ENCODE measurements at places on chromosomes 2 and 18.

- no peak for DNase-seq
Observed at GRCh38 chr2:79982445-79982844, 322.1 kb downstream of the LRRTM1 start.

DNA sequence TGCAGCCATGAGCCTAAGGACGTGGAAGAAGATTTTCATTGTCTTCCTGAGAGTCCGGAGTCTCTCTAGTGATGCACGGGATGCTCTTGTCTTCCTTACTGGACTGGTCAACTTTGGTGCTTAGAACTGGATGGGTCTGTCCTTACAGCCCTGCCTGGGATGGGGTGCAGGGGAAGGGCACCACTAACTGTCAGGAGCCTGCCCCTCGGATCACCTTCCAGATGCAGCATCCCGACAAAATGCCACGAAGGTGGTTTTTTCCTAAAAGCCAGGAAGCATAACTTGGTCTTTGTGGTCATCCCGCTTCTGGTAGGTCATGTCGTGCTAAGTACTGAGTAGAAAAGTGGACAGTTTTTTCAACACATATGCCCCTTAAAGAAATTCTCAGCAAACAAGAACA is 207.4 kb upstream of the TWIST2 start:
- DNase-seq, result no peak

GRCh38 chr2:176650104-176650837 is 381.0 kb downstream of the MTX2 start:
- DNase-seq, result no peak

- DNase-seq, result peak; percentile 65
Observed at GRCh38 chr2:224938651-224939182, 103.6 kb downstream of the DOCK10 start.

DNA sequence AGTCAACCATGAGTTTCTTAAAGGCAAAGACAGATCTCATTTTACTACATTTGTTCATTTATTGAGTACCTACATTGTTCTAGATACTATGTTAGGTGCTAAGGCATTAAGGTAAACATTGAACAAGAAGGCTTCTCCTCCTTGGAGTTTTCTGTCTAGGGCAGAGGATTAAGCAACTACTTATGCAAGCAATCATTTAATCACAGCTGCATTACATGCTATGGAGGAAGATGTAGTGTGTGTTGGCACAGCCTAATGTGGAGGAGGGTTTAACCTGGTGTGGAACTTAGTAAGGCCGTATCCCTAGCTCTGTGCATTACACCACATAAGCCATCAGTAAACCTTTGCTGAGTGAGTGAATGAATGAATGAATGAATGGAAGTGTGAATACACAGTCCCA is 106.5 kb upstream of the MAP3K20 start:
- DNase-seq, result no peak

GRCh38 chr18:80239830-80240229 is 7.5 kb downstream of the PARD6G start:
- no peak for DNase-seq

- peak; percentile 55 for DNase-seq
Observed at GRCh38 chr2:235394278-235394828, 99.5 kb upstream of the AGAP1 start.

GRCh38 chr2:86274918-86275275 is 62.5 kb downstream of the REEP1 start:
- no peak for DNase-seq

GRCh38 chr2:75792146-75792545 is 81.4 kb upstream of the GCFC2 start:
- DNase-seq, result no peak

DNA sequence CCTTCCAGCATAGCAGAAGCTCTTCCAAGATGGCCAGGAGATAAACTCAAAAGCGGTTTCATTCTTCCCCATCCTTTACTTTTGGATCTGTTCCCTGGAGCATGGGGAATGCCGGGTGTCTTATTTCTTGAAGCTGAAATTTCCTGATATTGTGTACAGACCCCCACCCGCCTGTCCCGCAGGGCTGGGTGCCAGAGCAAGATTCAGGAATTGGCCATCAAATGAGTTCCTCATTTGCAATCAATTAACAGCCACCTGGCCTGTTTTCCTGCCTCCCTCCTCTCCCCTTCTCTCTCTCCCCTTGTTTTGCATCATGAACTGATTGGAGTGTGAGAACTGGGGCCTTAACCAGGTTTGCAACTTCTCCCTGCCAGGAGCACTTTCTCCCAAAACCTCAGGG is 202.1 kb downstream of the SH3RF3 start:
- DNase-seq, result no peak

GRCh38 chr18:41244591-41245037 is 710.4 kb upstream of the PIK3C3 start:
- no peak for DNase-seq

- DNase-seq, result no peak
Observed at GRCh38 chr2:140855471-140855870, 1275.3 kb downstream of the LRP1B start.

- DNase-seq, result no peak
Observed at GRCh38 chr2:112345030-112346027, 69.9 kb downstream of the ZC3H6 start.

GRCh38 chr2:68857855-68858456 is 13.2 kb downstream of the BMP10 start:
- DNase-seq, result no peak

- no peak for DNase-seq
Observed at GRCh38 chr2:59276917-59277316, 1035.8 kb upstream of the FANCL start.

- DNase-seq, result no peak
Observed at GRCh38 chr2:68766376-68766845, 31.8 kb downstream of the ARHGAP25 start.

DNA sequence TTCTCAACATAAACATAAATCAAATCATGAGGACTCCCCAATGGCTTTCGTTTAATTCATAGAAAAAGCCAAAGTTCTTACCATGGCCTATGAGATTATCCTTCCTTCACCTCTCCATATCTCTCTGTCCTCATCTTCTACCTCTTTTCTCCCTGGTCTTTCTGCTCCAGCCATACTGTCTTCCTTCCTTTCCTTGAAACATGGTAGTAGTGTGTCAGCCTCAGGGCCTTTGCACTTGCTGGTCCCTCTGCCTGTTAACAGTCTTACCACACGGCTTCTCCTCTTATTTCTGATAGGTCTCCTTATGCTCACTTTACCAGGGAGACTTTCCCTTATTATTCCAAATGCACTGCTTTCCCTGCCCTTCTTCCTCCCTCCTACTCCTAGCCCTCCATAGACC is 25.6 kb downstream of the APOB start:
- no peak for DNase-seq

GRCh38 chr2:106638580-106638979 is 151.4 kb downstream of the CD8B2 start:
- no peak for DNase-seq

DNA sequence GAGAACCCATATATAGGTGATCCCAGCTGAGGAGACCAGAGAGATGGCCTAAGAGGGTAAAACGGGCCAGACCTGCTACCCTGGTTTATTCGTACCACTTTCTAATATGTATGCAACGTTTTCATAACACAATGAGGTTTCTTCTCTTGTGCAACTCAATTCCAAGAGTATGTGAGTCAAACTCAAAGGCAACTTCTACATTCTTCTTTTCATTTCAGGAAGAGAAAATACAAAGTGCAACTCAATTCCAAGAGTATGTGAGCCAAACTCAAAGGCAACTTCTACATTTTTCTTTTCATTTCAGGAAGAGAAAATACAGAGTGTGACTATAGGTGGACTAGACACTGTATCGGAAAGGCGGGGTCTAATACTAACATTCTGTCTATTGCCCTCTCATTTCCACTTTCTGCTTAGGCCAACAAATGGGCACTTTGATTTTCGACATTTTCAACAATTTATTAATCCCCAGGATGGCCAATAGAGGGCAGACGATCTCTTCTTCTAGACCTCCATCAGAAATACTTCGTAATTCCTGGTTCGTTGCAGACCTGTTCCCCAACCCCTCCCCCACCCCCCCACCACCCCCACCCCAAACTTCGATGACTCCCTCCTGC is 3.7 kb upstream of the CRIM1 start:
- DNase-seq, result no peak

GRCh38 chr2:235638541-235639427 is 144.9 kb downstream of the AGAP1 start:
- DNase-seq, result no peak

DNA sequence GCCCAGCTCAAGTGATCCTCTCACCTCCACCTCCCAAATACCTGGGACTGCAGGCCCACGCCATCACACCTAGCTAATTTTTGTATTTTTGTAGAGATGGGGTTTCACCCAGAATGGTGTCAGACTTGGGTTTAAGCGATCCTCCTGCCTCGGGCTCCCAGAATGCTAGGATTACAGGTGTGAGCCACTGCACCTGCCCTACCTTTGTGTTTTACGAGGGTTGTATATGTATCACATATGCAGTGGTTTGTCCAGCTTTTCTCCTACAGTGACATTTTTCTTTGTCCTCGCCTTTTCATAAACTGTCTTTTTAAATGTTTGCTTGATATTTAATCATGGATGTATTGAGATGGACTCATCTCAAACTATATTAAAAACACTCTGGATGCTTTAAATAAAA is 38.5 kb downstream of the AGAP1 start:
- DNase-seq, result no peak

- DNase-seq, result no peak
Observed at GRCh38 chr2:118833716-118834439, 13.6 kb downstream of the EN1 start.

DNA sequence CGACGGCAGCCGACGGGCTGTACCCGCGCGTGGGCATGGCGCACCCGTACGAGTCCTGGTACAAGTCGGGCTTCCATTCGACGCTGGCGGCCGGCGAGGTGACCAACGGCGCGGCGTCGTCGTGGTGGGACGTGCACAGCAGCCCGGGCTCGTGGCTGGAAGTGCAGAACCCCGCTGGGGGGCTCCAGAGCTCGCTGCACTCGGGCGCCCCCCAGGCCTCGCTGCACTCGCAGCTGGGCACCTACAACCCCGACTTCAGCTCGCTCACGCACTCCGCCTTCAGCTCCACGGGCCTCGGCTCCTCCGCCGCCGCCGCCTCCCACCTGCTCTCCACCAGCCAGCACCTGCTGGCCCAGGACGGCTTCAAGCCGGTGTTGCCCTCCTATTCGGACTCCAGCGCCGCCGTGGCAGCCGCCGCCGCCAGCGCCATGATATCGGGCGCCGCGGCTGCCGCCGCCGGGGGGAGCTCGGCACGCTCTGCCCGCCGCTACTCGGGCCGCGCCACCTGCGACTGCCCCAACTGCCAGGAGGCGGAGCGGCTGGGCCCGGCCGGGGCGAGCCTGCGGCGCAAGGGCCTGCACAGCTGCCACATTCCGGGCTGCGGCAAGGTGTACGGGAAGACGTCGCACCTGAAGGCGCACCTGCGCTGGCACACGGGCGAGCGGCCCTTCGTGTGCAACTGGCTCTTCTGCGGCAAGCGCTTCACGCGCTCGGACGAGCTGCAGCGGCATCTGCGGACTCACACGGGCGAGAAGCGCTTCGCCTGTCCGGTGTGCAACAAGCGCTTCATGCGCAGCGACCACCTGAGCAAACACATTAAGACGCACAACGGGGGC is 2.0 kb downstream of the SP9 start:
- no peak for DNase-seq

DNA sequence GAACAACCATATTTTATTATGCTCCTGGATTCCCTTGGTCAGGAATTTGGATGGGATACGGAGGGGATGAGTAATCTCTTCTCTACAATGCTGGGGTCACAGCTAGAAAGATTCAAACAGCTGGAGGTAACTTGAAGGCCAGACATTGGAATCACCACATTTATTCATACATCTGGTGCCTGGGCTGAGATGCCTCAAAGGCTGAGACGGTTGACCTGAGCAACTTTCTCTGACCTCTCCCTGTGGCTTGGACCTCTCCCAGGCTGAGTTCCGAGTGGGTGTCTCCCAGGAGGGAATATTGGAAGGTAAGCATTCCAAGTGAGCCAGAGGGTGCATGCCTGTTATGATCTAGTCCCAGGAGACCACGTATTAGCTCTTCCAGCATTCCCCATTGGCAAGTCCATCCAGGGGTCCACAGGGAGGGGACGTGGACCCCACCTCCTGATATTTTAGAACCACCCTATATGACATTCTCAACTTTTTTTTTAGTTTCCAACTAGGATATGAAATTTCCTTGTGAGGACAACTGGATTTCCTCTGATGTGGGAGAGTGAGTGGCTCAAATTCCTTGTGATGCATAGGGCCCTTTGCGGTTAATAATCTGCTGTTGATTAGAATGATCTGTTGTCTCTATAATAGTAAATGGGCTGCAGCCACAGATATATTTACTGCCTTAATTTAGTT is 101.8 kb downstream of the MRPS9 start:
- no peak for DNase-seq

DNA sequence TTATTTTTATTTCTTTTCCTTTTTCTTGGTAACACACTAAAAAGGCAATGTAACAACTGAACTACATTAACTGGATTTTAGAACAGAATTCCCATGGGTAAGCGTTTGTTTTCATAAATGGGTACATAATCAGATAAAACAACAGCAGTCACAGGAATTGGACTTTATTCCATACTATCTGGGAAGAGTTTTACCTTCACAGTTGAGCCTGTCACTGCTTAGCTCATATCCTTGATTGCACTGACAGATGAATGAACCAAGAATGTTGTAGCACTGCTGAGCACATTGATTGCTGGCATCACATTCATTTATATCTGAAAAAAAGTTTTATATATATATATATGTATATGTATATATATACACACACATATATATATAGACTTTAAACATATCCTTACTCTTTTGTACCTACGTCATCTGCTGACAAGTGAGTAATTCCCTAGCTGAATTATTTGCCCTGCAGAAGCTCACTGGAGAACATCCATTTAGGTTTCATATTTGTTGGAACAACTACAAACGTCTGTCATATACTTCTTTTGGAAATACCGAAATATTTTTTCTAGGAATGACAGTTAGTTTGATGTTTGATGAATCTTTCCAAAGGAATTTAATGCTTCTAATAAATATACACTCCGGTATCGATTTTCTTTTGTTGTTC is 47.0 kb downstream of the EFEMP1 start:
- DNase-seq, result no peak

- no peak for DNase-seq
Observed at GRCh38 chr2:86392873-86393518, 48.2 kb upstream of the KDM3A start.

GRCh38 chr18:78678318-78678695 is 301.3 kb upstream of the SALL3 start:
- no peak for DNase-seq

DNA sequence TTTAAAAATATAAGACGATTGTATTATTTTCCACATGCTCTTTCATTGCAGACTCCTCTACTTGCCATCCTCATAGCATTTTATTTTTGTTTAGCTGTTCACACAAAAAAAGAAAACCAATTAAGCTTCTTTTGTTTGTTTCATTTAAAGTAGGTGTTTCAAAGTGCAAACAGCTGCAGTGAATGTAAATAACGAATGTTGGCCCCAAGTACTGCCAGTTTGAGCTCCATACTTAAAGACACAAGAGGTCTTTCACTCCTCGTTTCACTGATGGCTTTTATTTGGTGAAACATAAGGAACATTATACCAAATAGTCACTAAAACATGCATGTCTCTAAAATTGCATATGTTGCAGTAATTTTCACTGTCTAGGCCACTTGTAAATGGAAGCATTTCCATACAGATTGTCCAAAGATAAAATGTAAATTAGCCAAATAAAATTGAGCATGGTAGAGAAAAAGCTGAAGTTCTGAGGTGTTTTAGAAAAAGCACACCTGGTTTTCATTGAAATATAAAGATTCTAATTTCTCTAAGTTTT is 253.4 kb downstream of the TMX3 start:
- no peak for DNase-seq

All from stromal cell of bone marrow (primary cell).